ENCODE measurements at places on chromosomes 5 and 9.

- DNase-seq, result no peak
These were observed 253.9 kb upstream of the PCSK5 start for GRCh38 chr9:75636427-75637045.

DNA sequence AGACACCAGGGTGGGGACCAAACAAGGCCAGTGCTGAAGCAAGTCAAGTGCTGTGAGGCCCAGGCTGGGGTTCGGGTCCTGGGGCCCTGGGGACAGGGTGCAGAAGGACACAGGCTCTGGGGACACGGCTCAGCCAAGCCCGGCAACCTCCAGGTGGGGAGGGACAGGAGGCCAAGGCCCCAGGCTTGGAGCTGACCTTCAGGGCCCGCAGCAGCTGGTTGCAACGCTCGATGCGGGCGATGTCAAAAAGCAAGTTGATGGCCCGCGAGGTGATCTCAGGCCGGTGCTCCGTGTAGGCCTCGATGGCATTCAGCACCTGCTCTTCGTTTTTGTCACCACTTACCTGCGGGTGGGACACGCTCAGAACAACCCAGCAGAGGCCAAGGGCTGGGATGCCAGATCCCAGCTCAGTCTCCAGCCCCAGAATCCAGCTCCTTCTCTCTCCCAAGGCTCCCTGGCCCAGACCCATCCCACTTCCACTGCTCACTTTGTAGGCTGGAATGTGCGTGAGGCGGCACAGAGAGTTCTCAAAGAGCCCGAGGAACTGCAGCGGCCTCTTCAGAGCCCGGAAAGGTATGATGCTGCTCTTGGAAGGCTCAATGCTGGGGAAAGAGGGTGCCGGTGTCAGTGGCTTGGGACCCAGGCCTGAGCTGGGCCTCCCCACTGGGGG is 20.7 kb downstream of the ZER1 start:
- DNase-seq, result no peak

DNA sequence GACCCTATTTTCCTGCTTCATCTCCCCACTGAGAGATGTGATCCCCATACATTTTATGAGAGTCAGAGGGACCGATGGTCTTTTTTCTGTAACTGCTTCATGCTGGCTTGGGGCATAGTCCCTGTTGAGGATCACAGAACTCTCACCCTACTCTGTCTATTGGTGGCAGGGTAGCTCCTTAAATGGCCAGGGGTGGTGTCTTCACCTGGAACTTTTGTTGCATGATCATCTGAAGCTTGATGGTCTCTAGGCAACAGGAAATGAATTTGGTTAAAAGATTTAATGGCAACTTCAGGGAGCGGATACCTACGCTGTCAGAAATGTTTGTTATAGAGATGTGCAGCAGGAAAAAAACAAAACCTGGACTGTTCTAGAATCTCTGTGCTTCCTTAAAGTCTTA is 87.0 kb upstream of the GLIS3 start:
- no peak for DNase-seq

- DNase-seq, result peak; percentile 100
These were observed at the start of the genes NDOR1 and TMEM203 for GRCh38 chr9:137205126-137206069. Gene NDOR1 (plus strand): TSS chr9:137205700. CDS start chr9:137205778, 78 bp downstream. Gene TMEM203 (minus strand): TSS chr9:137205648. CDS start chr9:137205414, 234 bp downstream.

DNA sequence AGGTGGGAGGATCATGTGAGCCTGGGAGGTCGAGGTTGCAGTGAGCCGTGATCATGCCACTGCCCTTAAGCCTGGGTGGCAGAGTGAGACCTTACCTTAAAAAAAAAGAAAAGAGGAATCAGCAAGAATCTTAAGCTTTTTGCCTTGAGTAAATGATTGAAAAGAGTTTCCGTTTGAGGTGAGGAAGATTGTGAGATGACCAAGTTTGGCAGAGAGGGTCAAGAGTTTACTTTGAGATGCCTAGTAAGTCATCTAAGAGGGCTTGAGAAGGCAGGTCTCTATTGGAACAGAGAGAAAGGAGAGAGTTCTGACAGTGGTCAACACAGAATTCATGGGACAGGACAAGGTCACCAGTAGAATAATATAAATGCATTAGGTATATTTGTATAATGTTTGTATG is 572.1 kb downstream of the TLE4 start:
- DNase-seq, result no peak

- DNase-seq, result no peak
These were observed 163.2 kb downstream of the ARRDC3 start for GRCh38 chr5:91219803-91220371.

DNA sequence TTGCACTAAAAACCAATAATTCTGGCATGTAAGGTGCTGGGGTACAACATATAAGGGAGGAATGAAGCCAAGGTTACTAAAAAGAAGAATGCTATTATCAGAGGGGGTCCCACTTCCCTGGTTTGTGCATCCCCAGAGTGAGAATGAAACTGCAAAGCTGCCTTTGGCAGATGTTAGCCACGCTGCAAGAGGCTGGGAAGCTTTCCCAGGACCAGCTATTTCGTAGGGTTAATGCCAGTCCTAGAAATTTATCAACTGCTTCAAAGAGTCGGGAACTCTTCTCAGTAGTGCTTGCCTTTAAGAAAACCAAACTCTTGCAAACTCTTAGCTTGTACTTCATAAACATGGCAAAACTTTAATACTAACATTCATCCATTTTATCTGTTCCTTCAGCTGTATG is 87.5 kb upstream of the NR5A1 start:
- DNase-seq, result no peak

- DNase-seq, result no peak
These were observed 139.9 kb downstream of the PIP5K1B start for GRCh38 chr9:68844631-68845612.

DNA sequence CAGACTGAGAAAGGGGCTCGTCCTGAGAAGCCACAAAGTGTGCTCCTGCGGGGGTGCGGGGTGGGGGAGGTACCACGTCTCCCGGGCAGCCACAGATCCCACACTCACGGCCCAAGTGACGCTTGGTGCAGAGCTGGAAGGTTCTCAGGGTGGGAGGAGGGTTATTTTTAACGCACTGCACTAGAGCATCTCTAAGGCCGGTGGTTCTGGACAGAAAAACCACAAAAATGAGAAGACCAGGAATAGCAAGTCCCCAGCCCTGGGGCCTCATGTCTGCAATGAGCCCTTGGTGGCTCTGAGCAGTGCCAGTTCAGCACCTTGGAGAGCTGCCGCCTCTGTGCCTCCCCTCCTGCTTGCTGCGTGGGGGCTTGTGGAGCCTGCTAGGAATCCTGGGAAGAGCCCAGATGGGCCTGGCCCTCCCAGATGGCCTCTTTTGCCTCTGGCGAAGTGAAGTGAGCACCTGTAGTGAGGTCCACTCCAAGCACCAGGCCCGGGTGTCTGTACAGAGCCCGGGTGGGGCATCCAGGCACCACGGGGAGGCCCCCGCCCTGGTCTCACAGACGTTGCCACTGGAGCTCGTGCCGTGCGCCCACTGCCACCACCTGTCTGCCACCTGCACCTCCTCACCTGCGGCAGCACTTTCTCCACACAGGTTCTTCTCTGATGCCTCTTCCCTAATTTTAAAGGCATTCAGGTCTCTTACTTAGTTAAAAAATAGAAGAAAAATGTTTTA is 48.9 kb upstream of the CACNA1B start:
- no peak for DNase-seq

- peak; percentile 99 for DNase-seq
These were observed 20.1 kb upstream of the PTGS1 start for GRCh38 chr9:122350577-122351355.

DNA sequence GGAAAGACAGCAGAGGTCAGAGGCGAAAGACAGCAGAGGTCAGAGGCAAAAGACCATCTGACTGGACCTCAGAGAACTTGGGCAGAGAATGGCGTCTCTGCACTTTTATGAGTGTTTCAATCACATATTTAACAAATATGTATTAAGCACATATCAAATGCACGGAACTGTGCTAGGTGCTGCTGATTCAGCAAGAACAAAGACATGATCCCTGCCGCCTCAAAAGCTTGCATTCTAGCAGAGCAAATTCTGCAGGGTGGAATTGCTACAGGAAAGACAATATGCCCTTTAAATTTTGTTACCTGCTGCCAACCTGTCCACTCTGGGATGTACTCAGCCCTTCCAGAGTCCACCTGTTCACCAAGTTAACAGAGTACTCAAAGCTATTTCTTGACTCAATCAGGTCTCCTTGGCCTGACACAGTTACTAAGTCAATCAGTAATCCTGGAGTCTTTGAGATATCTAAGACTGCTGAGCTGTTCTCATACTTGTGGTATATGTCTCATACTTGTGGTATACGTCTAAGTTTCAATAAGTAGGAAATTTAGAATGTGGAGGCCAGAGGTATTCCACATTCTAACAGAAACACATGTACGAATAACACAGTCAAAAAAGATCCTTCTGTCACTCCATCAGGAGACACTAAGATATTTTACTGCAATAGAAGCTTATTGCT is 131.8 kb downstream of the GNAQ start:
- DNase-seq, result peak; percentile 54

- no peak for DNase-seq
These were observed 595.6 kb downstream of the CAAP1 start for GRCh38 chr9:26296910-26297572.

DNA sequence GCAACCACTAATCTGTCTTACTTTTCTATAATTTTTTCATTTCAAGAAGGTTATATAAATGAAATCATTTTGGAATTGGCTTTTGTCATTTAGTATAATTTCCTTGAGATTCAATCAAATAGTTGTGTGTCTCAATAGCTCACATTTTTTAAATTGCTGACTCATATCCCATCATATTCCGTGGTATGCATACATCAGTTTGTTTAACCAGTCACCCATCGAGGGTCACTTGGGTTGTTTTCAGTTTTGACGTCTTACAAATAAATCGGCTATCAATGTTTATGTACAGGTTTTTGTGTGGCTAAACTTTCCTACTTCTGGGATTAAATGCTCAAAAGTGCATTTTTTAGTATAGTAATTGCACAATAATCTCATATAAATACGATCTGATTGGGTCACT is 185.5 kb downstream of the TAF11L14 start:
- no peak for DNase-seq

- DNase-seq, result no peak
These were observed 271.6 kb downstream of the MAST4 start for GRCh38 chr5:66867618-66868322.

- DNase-seq, result no peak
These were observed 21.0 kb upstream of the ALDH1B1 start for GRCh38 chr9:38371495-38371894.

DNA sequence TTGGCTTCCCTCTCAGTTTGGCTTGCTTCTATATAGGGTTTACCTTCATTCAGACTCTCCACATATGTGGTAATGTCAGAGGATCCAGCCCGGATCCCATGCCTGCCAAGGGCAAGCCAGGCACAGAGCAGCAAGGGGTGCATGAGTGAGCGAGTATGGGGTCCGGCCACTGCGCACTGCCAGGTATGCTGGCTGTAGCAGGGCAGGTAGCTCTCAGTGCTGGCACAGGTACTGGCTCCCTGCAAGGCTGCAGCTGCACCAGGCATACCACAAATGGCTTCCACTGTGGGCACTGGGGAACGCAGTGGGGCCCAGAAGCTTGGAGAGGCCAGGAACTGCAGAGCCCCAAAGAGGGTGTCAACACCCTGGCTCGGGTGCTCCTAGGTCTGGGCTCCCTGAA is 86.2 kb downstream of the GIN1 start:
- DNase-seq, result no peak

- no peak for DNase-seq
These were observed 18.0 kb downstream of the KLF4 start for GRCh38 chr9:107471552-107471951.

GRCh38 chr9:115038178-115038577 is 79.8 kb downstream of the TNC start:
- DNase-seq, result no peak

GRCh38 chr5:124065508-124065907 is 553.5 kb downstream of the CSNK1G3 start:
- no peak for DNase-seq

DNA sequence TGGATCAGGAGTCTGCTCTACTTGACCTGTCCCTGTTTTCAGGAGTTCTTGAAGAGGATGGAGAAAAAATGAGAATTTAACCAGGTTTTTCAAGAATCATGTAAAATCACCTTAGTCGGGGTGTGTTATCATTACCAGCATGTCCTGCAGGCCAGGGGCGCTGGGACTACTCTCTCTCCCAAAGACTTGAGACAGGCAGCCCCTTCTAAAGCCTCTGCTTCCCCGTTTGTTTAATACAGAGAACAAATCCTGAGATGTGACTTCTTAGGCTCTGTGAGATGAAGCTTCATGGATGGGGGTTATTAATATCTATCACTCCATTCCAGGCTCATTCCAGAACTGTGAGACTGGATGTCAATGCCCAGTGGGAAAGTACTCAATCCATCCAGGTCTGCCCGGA is 3.0 kb downstream of the PAX5 start:
- DNase-seq, result no peak

DNA sequence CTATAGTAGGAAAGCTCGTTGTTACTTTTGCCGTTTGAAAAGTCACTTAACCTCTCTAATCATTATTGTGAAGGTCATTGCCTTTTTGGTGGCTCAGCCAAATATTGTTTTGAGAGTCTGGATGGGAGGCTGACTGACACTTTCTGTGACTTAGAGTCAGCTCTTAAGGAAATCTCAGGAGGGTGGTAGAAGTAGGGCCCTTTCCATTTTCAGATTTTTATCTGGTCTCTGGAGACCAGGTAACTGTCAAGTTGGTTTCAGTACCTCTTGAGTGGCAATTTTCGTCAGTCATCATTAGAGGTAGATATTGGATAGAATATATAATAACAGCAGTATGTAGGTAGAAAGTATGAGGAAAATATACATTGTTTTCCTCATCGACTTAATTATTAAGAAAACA is 23.3 kb downstream of the UGCG start:
- DNase-seq, result no peak

- DNase-seq, result no peak
These were observed 98.9 kb upstream of the SPATA31D4 start for GRCh38 chr9:81829195-81829882.

- peak; percentile 55 for DNase-seq
These were observed 5.4 kb upstream of the FOXI1 start for GRCh38 chr5:170100066-170100943.

GRCh38 chr9:137757139-137757538 is 120.4 kb upstream of the CACNA1B start:
- peak; percentile 30 for DNase-seq
